ENCODE measurements at places on chromosomes 6 and 20.
A peak's percentile ranks its signal among the peaks of the same experiment; 100 is the strongest.

- DNase-seq: no peak
Observed at GRCh38 chr6:38188677-38189335, 369.3 kb downstream of the ZFAND3 start.

- DNase-seq: no peak
Observed at GRCh38 chr20:8658103-8658502, 410.8 kb upstream of the PLCB4 start.

GRCh38 chr6:53290537-53291510 is 57.9 kb downstream of the ELOVL5 start:
- DNase-seq: no peak

GRCh38 chr6:150482883-150483409 is 114.1 kb downstream of the IYD start:
- DNase-seq: no peak

DNA sequence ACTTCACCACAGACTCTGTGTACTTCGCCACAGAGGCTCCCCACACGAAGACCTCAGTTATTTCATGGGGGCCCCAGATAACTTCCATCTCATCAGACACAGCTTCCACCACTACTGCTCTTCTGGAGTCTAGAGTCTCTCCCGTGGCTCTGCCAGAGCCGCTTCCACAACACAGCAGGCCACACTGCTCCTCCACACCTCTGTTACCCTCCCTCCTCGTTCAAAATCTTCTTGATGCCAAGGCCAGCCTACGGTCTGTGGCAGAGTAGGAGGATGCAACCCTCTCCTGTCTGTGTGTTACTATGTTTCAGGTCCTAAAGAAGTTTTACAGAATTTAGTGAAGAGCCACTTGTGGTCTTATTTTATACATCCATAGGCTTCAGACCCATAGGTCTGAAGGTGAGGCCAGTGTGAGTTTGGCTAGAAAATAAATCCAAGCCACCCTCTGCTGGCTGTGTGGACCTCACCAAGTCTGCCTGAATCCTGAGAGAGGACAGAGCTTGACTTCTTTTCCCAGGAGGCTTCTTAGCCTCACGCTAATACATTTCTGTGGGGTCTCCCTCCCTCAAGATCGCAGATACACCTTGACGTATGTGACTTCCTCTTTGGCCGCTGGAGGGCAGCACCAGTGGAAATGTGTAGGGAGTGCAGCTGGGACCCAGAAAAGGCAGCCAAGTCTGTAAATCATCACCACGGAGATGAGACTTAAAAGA is 197.7 kb downstream of the FAXC start:
- peak; percentile 13 for DNase-seq

DNA sequence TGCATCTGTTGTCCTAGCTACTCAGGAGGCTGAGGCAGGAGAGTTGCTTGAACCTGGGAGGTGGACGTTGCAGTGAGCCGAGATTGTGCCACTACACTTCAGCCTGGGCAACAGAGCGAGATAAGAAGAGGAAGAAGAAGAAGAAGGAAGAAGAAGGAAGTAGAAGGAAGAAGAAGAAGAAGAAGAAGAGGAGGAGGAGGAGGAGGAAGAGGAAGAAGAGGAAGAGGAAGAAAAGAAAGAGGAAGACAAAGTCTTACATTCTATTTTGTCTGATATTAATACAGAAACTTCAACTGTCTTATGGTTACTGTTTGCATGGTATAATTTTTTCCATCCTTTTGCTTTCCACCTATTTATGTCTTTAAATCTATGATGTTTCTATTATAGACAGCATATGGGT is 7.2 kb upstream of the NELFCD start:
- DNase-seq: no peak

GRCh38 chr6:72819609-72820008 is 197.7 kb downstream of the KCNQ5 start:
- DNase-seq: no peak

- no peak for DNase-seq
Observed at GRCh38 chr20:4117158-4117740, 101.9 kb upstream of the RNF24 start.

GRCh38 chr6:13453771-13454251 is 33.6 kb downstream of the GFOD1 start:
- peak; percentile 80 for DNase-seq

DNA sequence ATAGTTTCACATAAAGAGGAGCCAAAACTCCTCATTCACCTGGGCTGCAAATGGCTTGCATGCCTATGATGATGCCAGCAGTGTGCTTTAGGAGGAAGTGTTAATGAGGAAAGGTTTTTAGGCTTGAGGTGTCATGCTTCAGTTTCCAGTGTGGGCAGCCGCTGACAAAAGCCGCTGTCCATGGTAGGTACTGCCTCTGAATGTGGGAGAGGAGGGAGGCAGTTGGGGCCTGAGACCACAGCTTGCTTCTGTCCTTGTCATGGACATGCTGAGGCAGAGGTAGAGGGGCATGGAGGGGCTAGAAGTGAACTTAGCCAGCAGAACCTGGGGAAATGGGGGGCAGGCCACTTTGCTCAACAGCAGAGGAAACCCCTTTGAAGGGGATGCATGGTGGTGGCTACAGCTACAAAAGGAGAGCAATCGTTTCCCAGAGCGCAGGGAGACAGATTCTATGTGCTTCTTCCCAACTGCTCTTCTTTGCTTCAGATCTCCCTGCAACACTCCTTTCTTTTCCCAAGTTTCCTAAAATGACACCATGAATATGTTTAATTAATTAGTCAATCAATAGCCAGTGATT is 372.1 kb upstream of the CNR1 start:
- no peak for DNase-seq

DNA sequence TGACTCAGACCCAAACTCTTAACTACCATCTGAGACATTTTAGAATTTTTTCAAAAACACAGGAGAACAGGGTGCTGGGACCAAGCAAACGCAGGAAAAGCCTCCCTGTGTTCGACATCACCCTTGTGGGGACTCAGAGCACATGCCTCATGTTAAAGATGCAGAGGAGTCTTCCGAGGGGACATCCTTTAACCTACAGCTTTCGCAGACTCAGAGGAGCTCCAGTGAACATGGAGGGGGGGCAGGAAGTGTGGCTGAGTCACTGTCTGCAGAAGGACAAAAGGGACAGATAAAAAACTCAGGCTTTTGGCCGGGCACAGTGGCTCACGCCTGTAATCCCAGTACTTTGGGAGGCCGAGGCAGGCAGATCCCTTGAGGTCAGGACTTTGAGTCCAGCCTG is 15.1 kb downstream of the BMP7 start:
- DNase-seq: peak; percentile 78

- DNase-seq: peak; percentile 59
Observed at GRCh38 chr6:169099411-169100202, 154.0 kb downstream of the THBS2 start.

DNA sequence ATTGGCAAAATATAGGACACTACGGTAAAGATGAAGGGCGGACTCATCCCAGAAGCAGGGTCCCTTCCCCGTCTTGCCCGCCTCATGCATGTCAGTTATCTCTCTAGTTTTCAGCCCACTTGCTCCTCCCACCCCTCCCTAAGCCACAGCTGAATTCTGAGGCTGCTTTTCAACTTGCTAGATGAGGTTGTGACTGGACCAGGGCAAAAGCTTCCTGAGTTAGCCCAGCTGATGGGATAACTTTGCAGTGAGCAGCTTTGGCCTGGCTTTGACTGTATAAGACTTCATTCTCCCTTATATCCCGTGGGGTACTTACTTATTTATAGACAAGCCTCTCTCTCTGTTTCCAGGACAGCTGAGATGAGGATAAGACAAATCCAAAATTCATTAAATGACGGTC is 23.2 kb downstream of the GHRH start:
- DNase-seq: no peak

- DNase-seq: peak; percentile 96
Observed at GRCh38 chr20:61297986-61298385, 45.9 kb downstream of the CDH4 start.

GRCh38 chr20:4413314-4414049 is 308.2 kb upstream of the PRND start:
- DNase-seq: no peak

- DNase-seq: peak; percentile 43
Observed at GRCh38 chr20:4161401-4162251, 146.3 kb upstream of the RNF24 start.
